ENCODE measurements at places on chromosomes 1 and 21. TPM values are rescaled to one million over a fixed set of nuclear protein-coding genes. Genes with fewer than 3 reads are reported as not detected.

- no peak for DNase-seq
These were observed 78.9 kb upstream of the F3 start for GRCh38 chr1:94620345-94621031.

GRCh38 chr1:240591078-240591477 is 20.9 kb downstream of the GREM2 start:
- no peak for DNase-seq

GRCh38 chr1:150268340-150268704 is 494 bp downstream of the APH1A start:
- DNase-seq, result peak; percentile 52

- no peak for DNase-seq
These were observed 38.9 kb downstream of the EPHB2 start for GRCh38 chr1:22749503-22749902.

DNA sequence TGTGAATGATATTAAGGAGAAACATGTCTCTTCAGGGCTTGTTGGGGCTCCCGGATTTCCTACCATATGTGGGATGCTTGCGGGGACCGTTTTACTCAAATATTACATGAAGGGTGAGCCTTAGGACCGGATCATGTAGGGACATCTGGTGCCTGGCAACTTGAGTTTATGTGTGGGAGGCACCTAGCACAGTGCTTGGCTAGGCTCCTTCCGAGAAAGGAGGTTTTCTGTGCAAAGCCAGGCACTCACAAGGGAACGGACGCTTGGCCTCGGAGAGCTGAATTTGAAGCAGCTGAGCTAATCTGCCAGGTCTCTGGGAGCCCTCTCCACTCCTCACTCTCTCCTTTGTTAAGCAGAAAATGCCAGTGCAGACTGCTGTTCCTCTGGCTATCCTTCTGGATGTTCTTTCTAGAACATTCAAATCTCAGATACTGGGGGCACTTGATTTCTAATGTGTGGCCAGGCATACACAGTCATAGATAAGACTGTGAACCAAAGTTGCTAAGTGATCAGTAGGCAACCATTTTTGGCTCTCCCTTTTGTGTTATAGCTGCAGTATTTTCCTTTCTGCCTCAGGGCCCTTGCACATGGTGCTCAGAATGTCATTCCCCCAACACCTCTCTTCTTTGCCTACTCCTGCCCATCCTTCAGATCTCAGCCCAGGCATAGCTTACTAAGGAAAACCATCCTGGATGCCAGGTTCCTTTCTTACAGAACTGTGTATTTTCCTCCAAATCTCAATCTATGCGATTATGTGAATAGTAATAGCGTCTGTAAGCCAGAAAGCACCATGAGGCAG is 216.6 kb upstream of the CSF3R start:
- no peak for DNase-seq

DNA sequence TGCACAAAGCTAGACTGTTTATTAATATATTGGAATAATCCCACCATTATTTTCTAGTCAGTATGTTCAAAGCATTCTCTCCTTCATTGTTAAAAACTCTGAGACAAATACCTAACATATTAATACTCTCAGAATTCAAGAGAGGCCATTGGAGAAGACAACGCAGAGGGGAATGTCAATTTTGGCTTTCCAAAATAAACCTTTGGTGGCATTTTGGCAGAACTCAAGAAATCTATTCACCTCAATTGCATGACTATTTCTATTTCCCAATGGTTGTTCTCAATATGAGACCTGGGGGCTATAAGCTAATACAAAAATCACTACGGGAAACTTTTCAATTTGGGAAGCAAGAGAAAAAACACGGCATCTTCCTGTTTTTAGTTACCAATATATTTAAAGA is 58.5 kb downstream of the RUSC1 start:
- DNase-seq, result no peak

- no peak for DNase-seq
These were observed 30.6 kb upstream of the BMP8B start for GRCh38 chr1:39819091-39819812.

- no peak for DNase-seq
These were observed 109.8 kb downstream of the TOMM20 start for GRCh38 chr1:235018720-235019444.

- DNase-seq, result no peak
These were observed 447.2 kb upstream of the NR5A2 start for GRCh38 chr1:199580300-199580699.

- no peak for DNase-seq
These were observed 29.7 kb upstream of the KDM4A start for GRCh38 chr1:43619996-43620920.

DNA sequence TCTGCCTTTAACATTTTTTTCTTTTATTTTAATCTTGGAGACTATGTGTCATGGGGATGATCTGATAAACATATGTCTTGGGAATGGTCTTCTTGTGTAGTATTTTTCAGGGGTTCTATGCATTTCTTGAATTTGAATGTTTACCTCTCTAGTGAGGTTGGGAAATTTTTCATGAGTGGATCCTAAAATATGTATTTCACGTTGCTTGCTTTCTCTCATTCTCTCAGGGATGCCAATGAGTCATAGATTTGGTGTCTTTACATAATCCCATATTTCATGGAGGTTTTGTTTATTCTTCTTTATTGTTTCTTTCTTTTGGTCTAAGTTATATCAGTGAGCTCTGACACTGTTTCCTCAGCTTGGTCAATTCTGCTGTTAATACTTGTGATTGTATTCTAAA is 1237.2 kb downstream of the PLA2G4A start:
- no peak for DNase-seq

GRCh38 chr1:10969267-10969970 is 43.0 kb upstream of the TARDBP start:
- DNase-seq, result peak; percentile 54

DNA sequence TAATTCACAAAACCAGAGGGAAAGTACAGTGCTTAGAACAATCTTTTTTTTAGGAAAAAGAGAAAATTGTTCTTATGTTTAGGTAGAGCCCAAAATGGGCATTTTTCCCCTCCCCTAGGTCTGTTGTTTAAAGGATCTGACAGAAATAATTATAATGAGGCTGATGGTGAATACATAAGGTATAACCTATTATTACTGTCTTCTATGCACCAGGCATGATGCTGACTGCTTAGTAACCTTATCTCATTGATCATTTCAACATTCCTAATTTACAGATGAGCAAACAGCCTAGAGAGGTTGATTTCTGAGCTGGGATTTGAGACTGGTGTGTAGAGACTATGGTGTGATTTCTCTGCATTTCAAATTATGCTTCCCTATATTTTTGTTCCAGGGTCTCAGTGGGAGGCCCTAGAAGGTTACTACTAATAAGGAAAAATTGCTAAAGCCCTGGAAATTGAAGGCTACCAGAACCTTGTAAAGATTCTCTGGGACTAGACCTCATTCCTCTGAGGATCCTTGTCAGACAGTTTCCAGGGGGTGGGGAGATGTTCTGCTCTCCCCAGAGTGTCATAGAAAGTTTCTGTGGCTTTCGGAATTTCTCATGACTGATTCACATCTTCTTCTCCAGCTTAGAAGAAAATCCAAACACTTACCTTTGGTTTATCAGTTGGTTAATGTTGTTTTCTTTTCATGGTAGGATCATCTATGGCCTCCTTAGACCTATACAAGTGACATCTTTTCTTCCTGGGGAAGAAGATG is 44.9 kb downstream of the ROR1 start:
- no peak for DNase-seq

GRCh38 chr1:19083081-19083480 is 126.6 kb upstream of the IFFO2 start:
- no peak for DNase-seq

- no peak for DNase-seq
These were observed 216.3 kb upstream of the NR5A2 start for GRCh38 chr1:199811163-199811562.

- DNase-seq, result peak; percentile 67
These were observed 10.6 kb downstream of the HCRTR1 start for GRCh38 chr1:31627930-31628559.

GRCh38 chr1:192786576-192786975 is 22.3 kb upstream of the RGS2 start:
- no peak for DNase-seq

PYHIN1 gene
- 0.22 TPM for total RNA-seq

DYRK3 gene
- 5.0 TPM for total RNA-seq

KCNH1 gene
- total RNA-seq, result 0.22 TPM

MYBPH gene
- total RNA-seq, result 109 TPM

KCNK2 gene
- total RNA-seq, result 3.7 TPM

MRPS21 gene
- 82.0 TPM for total RNA-seq

CLDN14 gene
- 4.1 TPM for total RNA-seq

BRDT gene
- not detected for total RNA-seq

FAM131C gene
- total RNA-seq, result 0.09 TPM

ANGPTL1 gene
- total RNA-seq, result 98.2 TPM

RGS8 gene
- 0.04 TPM for total RNA-seq

CSF3R gene
- total RNA-seq, result 1.3 TPM

SELENBP1 gene
- total RNA-seq, result 31.2 TPM

NDUFS5 gene
- 452 TPM for total RNA-seq

Data from muscle of leg (tissue), 16 donors.